ENCODE measurements at places on chromosomes 12 and 14.

GRCh38 chr12:48744251-48745008 is 27.9 kb upstream of the CCNT1 start:
- DNase-seq = no peak

DNA sequence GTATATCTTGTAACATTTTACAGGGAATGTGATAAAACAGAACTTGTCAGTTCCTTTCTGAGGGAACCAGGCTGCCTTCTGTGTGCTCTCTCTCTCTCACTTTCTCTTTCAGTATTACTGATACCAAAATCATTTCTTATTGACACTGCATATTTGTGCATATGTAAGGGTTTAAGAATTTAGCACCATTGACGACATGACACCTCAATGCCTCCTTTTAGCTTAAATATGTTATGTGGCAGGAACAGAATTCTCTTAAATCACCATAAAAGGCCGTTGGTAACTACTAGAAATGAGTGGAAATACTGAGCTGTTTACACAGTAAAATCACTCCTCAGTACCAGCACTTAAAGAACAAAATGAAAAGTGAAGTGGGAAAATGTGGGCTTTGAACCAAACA is 457.7 kb upstream of the SYT1 start:
- no peak for DNase-seq

GRCh38 chr12:22755629-22756028 is 130.7 kb downstream of the ETNK1 start:
- no peak for DNase-seq

- no peak for DNase-seq
Observed at GRCh38 chr12:123118497-123118896, 32.4 kb downstream of the PITPNM2 start.

- no peak for DNase-seq
Observed at GRCh38 chr12:121819212-121819949, 15.6 kb downstream of the SETD1B start.

GRCh38 chr12:48796976-48797375 is 8.1 kb upstream of the ADCY6 start:
- DNase-seq = no peak

GRCh38 chr12:112979041-112979680 is 842 bp downstream of the OAS2 start:
- no peak for DNase-seq

DNA sequence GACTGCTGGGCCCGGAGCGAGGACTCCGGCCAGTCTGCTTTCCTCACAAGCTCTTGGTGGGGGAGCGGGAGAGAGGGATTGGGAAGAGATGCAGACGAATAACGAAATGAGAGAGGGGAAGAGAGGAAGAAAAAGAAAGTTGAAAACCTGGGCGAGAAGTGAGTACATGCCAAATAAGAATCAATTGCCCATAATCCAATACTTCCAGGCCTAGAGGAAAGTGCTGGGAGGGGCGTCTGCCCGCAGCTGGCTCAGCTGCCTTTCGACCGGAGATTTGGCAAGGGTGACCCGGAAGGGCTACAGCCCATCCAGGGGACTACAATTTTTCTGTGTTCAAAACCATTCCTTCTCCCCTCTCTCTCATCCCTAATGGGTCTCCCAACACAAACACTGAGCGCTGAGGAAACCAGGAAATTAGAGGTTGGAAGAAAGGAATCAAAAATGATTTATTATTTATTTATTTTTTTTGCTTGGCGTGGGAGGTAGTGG is 4.9 kb downstream of the NKX2-1 start:
- DNase-seq = no peak

GRCh38 chr12:100345020-100345767 is 11.7 kb upstream of the SLC17A8 start:
- no peak for DNase-seq

DNA sequence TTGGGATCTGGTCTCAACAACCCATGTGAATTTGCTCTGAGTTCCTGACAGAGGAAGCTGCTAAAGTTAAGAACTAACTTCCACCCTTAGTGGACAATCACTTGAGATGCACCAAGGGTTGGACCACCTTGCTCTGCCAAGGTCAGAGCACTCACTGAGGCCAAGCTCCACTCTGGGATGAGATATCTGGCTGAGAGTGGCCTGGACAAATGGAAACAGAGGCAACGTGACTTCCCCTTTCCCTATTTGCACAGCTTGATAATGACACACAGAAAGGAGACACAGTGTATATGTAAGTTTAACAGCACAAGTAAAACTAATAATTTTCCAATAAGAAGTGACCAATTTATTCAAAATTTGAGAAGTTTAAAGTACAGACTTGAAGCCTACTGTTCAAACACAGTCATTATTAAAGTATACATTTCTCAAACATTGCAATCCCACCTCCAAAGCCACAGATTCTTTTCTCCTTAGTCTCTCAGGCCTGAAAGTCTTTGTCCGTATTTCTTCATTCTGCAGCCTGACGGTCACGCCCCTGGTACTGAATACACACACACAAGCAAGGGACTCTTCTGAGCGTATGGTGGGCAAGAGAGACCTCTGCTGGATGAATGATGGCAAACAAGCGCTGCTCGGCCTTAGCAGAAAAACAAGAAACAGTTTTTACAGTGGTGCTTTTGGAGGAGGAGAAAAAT is 28.6 kb downstream of the TMEM30B start:
- DNase-seq = peak; percentile 24

GRCh38 chr12:3078086-3078820 is 1.1 kb downstream of the TSPAN9 start:
- no peak for DNase-seq
